Activated CD4-positive, alpha-beta T cell treated with anti-CD3 and anti-CD28 coated beads, Interleukin-2, amount 50 U/mL, for 48 hours (primary cell): ENCODE measurements at places on chromosomes 12 and 14.

DNA sequence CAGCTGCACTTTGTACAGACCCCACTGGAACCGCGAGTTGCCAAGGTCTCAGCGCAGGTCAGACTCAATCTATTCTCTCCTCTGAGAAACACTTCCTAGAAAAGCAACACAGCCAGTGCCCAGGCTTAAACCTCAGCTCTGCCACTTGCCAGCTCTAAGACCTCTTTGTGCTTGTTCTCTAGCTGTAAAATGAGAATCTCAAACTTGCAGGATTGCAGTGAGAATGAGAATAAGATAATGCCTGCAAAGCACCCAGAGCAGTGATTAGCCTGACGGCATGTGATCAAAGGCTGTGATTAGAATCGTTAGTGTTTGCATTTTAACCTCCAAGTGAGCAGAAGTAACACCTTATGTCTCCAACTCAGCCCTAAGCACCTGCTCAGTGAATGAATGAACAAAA, 21.3 kb downstream of the ANO2 start:
- no peak for DNase-seq

GRCh38 chr14:81414123-81414522, 14.0 kb upstream of the STON2 start:
- DNase-seq, result no peak

GRCh38 chr12:26425587-26426260, 230.4 kb downstream of the SSPN start:
- no peak for DNase-seq

DNA sequence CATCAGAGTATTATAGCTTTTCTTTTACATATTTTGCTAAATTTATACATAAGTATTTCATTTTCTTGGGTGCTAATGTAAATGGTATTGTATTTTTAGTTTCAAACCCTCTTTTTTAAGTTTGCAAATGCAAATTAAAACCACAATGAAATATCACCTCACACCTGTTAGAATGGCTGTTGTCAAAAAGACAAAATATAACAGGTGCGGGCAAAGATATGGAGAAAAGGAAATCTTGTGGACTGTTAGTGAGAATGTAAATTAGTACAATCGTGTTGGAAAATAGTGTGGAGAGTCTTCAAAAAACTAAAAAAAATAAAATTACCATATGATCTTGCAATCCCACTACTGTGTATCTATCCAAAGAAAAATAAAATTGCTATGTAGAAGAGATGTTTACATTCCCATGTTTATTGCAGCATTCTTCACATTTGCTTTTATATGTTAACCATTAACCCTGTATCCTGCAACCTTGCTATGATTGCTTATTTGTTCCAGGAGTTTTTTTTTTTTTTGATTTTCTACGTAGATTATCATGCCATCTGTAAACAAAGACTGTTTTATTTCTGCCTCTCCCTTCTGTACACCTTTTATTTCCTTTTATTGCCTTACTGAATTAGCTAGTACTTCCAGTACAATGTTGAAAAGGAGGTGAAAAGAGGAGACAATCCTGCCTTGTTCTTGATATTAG, 405.4 kb upstream of the MIS18BP1 start:
- no peak for DNase-seq

- DNase-seq, result no peak
These were observed 20.1 kb downstream of the SUSD6 start for GRCh38 chr14:69631509-69631908.

- DNase-seq, result no peak
These were observed 20.1 kb downstream of the PIWIL1 start for GRCh38 chr12:130357729-130358330.
